ENCODE measurements at places on chromosomes 7 and 10. TPM values are rescaled to one million over a fixed set of nuclear protein-coding genes. Genes with fewer than 3 reads are reported as not detected.

- DNase-seq: no peak
These were observed 116.6 kb upstream of the WDR11 start for GRCh38 chr10:120734483-120735078.

DNA sequence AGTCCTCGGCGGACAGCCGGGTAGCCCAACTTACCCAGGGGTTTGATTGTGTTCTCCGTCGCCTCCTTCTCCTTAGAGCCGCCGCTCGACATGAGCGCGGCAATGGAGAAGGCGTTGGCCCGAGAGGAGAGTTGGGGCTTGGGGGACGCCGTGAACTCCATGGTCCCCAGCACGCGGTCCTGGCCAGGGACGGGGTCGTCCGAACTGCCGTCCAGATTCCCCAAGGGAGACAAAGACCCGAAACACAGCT lies 515 bp downstream of the TBX20 start:
- no peak for DNase-seq

DNA sequence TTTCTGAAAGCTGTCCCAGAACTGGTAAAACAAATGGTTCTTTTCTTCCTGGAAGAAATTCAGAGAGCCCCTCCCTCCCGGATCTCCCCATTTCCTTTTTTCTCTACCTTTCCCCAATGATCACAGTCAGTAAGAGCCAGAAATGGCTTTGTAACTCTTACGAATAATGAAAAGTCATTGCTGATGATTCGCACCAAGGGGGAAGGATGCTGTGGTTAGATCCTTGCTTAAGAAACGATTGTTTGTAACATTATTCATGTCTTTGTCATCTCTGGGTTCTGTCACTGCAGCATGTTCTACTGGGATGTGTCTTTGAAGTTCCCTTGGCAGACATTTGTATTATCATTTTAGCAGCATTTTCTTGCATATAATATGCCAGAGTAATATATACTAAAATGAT lies 138.9 kb downstream of the CACNB2 start:
- no peak for DNase-seq

DNA sequence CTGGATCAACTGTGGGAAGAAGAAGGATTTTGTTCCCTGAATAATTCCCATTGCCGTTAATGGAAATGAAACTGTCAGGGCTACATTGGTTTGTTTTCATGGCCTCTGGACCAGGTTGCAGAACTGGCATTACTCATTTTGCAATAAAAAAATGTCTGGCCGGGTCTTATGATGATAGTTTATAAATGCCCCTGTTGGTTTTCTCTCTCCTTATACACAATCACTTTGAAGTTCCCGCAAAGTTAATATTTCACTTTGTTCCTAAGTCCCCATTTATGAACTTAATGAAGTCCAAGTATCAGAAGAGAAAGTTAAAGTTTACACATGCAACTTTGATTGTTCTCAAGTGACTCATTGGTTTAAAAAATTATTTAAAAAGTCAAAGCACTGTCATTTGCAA lies 150.7 kb upstream of the PRR15 start:
- no peak for DNase-seq

Gene SPAM1
- total RNA-seq: not detected

GRCh38 chr7:87476179-87476557 lies 688 bp upstream of the ABCB4 start:
- DNase-seq: no peak

GRCh38 chr10:61899997-61900828 lies 1.3 kb upstream of the ARID5B start:
- DNase-seq: peak; percentile 83

Measured in SJSA1 (cell line).